ENCODE measurements at places on chromosomes 7 and 10.

- no peak for DNase-seq
Observed at GRCh38 chr7:1288390-1288995, 55.8 kb downstream of the UNCX start.

DNA sequence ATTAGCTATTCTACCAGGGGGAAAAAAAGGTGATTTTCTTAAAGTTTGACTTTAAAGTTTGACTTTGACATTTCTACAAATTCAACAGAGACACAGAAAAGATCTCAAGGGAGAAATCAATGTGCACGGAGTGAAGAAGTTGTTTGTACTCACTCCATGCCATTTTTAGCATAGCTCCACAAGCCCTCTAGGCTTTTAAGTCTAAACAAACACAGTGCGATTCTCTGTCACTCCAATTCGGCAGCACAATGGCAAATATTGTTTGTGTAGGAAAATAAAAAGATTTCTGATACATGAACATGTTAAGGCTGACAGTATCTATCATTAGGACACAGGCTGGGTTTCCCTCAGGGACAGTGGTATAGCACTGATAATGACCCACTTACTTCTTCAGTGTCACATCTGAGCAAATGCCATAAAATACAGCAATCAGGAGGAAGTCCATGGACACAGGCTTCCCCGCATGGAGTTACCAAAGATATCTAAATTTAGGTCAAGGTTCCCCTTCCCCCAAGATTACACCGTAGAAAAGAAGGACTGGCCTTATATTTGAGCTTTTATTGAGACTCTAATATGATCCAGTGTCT, 28.0 kb downstream of the GSAP start:
- no peak for DNase-seq

DNA sequence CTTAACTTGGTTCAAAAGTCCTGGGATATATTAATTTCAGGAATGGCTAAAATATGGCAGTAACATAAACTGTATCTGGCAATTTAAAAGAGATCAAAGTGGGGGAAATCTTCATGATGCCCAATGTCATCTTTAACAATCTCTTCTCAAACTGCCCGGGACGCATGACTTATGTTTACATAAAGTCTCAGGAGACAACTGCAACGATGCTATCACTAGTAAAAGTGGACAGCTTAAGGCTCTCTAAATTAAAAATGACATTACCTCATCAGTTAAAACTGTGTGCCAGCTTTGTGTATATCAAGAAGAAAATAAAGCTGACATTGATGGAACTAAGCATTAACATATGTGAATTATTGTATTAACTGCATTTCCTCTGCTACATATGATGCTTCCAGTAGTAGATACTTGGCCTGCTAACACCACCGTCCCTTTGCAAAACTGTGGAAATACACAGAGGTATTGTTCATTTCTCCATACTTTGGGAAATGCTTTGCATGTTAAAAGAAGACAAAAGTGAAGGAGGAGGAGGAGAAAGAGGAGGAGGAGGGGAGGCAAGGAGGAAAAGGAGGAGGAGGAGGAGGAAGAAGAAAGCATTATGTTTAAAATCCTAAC, 62.4 kb downstream of the NRP1 start:
- DNase-seq: no peak

- DNase-seq: no peak
Observed at GRCh38 chr7:22576612-22577469, 76.9 kb upstream of the STEAP1B start.

- no peak for DNase-seq
Observed at GRCh38 chr7:7148798-7149481, 33.4 kb upstream of the C1GALT1 start.

DNA sequence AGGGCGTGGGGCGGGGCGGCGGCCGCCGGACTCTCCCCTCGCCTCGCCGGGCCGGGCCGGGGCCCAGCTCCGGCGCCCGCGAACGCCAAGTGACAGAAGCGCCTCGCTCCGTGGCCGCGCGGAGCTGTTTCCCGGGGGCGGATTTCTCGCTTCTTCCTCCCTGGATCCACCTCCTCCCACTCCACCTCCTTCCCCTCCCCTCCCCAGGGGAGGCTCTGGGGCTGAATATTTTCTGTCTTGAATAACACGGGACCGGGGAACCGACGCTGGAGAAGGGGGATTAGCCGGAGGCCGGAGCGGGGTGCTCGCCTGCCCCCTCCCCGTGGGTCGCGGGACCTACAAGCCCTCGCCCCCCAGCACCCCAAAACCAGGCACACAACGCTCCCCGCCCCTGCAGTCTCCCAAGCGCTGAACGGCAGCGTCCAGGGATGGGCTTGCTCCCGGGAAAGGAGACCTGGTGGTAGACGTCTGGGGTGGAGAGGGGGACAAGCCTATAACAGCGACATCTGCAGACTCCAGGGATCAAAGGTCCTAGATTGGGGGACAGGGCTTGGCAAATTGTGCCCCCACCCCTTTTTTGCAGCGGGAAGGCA, at the start of gene ARHGAP21:
Gene ARHGAP21 (minus strand): TSS at position 100 of the 593 bp plus-strand sequence. CDS start 1,988 bp downstream, outside the sequence.
- DNase-seq: no peak

DNA sequence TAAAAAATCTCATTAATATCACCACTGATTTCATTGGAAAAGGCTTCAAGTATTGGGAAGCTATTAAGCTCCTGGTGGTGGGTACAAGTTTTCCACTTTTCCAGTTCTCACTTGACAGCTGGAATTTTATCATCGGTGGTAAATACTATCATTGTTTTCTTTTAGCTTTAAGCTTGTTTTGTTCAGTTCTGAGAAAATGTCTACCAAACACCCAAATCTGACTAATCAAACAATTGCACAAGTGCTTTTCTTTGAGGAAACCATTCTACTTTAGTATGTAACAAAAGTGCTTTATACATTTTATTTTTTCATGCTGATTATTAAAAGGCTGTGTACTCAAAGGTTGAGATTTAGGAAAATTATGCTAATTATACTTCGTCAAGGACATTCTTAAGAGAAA, 7.9 kb downstream of the PRPF18 start:
- no peak for DNase-seq

DNA sequence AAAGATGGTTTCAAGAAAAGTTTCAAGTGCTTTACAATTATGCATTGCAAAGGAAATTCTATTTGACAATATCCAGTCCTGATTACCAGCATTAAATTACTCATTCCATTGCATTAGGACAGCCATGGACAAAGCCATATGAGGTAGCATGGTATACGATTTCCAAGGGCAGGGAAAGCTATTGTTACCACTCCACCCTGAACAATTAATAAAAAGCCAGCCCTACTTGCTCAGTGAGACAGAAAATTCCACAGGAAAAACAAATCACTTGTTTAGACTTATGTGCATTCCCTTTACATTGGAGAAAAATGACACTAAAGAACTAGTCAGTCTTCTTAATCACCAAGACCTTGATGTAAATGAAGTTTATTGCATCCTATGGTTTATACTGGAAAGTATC, 5.6 kb downstream of the CD36 start:
- DNase-seq: no peak

DNA sequence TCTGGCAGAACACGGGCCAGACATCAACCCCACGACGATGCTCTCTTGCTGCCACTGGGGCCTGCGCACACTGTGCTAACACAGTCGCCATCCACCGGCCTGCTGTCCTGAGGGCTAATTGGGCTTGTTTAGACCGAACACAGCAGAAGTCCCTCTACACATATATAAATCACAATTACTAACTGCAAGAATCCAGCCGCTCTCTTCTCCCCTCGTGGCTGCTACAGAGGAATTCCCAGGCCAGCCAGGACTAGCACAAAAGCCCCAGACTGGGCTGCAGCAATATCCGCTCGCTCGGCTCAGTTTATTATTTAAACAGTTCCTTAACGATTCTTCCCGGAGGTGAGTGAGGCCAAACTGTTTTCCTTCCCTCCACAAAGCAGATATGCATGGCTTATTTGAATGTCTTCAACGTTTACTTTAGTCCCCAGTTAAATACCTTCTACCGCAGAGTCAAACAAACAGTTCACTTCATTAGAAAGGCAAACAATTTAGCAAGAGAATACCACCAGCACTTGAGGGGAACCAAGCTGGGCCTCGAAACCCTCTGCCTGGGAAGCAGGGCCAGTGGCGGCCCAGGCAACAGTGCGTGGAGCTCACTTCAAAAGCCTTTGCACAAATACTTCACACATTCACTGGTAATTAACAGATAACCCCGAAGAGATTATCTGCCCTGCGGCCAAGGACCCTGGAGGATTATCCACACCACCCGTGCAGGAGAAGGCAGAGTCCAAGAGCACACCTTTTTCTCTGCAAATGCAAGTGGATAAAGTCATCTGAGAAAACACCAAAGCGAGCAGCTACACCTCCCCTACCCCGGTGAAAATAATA, 145.3 kb downstream of the GLI3 start:
- no peak for DNase-seq

DNA sequence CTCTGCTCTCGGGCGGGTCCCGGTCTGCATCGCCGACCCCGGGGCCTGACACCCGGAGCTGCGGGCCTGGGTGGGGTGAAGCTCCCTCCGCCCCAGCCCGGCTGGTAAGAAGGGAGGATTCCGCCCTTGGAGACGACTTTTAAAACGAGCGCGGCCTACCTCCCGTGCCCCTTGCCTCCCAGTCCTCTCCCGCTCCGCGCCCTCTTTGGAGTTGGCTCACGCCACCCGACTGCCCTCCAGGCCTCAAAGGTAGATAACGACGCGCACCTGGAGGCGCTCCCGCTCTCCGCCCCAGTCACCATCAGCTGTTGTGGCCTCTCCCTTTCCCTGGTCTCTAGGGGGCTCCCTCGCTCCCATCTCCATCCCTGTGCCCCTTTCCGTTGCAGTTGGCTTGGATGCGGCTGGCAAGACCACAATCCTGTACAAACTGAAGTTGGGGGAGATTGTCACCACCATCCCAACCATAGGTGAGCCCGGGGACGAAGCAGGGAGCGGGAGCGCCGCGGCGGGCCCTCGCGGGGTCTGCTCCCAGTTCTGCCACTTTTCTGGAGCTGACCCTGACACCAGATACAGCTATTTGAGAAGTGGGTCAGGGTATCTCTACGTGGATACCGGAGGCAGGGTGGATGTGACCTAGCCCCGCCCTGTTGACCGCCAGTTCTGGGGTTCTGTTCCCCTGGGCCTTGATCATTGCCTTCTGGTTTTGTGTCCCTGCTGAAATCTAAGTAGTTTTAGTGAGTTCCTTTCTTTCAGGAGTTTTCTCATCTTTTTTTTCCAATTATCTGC, 679 bp downstream of the ARF5 start:
- no peak for DNase-seq

- no peak for DNase-seq
Observed at GRCh38 chr10:101818872-101819633, 809 bp upstream of the OGA start.

- DNase-seq: no peak
Observed at GRCh38 chr7:122248472-122248871, 56.1 kb downstream of the FEZF1 start.

DNA sequence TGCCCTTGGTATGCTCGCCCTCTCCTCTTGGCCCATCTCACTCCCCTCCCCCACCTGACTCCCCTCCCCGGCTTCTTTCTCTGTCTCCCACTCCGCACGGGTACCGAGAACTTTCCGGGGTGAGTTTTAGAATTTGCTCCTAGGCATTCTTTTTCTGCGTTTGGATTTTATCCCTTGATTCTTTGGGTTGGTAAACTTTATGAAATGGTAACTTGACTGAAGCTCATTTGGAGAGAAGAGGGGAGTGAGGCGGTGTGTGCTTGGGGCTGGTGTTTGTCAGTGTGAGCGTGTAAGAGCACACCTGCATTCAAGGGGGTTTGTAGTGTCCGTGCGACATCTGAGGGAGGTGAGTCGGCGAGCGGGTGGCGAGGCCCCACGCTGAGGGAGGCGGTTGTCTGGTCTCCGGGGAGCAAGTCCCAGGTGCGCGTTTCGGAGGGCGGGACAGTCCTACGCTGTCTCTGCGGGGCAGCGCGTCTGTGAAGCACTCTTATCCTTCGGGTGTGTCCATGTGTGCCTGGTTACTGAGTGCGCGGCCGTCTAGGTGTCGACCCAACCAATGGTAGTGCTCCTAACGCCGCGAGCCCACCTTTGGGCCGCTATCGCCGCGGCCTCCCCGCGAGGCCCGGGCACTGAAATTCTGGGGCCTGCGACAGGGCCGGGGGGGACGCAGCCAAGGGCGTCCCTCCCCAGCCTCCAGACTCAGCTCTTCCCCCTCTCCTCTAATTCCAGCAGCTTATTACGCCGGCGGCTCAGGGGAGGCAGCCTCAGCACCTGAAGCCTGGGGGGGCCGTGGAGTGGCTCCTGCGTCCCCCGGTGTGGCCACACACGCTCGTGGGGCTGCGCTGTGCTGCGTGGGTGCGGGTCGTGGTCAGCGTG, 2.6 kb upstream of the ZNF503 start:
- no peak for DNase-seq

DNA sequence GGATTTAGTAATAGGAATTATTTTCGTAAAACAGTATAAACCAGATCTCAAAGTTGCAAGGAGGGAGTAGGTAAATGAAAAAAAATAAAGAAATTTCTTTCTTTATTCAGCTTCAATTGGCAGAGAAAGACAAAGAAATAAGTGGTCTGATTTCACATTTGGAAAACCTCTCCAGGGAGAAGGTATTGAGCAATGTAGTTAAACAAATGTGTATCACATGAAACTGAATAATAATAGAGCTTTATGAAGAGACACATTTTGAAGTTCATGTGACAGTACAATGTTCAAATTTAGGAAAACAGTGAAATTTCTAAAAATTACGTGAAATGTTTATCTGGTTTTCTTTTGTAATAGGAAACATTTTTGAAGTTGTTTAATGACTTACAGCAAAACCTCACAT, 63.0 kb downstream of the TAX1BP1 start:
- DNase-seq: peak; percentile 35

DNA sequence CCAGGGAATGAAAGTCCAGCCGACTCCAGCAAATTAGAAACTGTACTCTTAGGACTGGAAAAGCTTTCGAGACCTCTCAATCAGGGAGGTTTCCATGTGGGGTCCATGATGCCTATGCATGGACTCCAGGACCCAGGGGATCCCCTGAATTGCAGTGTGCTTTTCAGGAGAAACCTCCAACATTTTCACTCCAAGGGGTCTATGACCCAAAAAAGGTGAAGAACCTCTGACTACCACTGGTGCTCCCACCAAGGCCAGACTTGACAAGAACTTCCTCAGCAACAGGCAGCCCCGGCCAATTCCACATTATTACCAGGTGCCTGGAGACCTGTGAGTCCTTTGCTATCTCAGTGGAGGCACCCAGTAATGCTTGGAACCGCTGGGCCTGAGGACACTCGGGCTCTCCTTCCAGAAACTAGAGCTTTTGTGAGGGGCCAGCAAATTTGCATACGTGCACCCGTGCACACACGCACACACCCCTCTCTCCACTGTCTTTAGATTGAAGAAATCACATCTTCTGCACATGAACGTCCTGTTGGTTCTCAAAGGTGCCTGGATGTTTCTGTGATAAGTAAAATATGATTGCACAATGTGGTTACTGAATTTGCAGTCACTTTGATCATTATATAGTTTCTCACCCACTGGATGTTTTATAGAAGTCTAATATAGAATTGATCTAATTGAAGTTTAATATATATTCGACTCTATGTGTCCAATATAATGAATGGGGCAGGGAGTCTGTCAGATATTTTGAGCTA, 54.7 kb downstream of the SYPL1 start:
- no peak for DNase-seq

- no peak for DNase-seq
Observed at GRCh38 chr7:75650681-75651080, 88.1 kb downstream of the HIP1 start.

GRCh38 chr10:52674474-52674873, 98.1 kb downstream of the MBL2 start:
- no peak for DNase-seq

Data from skeletal muscle cell (primary cell).